ENCODE measurements at places on chromosomes 12 and 14.

DNA sequence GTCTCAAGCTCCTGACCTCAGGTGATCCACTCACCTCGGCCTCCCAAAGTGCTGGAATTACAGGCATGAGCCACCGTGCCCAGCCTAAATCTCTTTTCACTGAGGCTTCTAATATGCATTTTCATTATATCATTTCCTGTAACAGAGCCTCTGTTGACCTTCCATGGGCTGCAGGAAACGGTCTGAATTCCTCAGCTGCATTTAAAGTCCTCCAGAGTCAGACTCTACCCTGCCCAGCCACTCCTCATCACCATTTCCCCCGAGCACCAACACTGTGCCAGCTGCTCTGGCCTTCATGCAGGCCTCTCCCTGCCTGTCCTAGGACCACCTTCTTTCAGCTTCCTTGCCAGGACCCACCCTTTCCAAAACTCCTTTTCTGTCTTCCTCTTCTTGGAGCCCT, 9.8 kb upstream of the NFKBIA start:
- no peak for ATAC-seq

DNA sequence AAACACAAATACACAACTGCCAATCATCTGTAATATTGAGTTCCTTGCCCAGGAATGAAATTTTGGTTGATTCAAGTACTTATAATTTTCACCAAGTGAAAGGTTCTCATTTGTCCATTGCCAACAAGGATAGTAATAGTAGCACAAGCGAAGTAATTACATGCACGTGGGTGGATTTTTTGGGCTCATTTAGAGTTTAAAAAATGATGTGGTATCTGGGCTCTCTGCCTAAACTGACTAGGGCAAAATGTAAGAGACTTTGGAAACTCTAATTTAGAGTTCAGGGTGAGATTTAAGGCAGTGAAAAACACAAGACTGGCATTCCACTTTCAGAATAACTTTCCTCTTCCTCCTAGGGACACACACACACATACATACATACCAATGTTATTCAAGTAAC, 111.7 kb downstream of the MYRFL start:
- ATAC-seq: no peak

- ATAC-seq: no peak
These were observed 100.4 kb downstream of the FBXL14 start for GRCh38 chr12:1493781-1494565.

DNA sequence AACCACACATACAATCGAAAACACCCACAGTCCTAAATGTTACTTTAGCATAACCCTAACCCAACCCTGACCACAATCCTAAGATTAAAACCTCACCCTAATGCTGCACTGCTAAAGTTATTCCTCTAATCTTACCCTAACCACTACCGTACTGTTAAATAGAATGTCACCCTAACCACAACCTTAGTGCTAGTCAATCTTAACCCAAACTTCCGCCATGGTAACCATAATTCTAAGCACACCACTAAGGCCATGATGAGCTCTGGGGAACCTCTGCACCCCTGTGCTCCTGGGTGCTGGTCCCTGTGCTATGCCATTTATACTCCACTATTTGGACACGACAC, 38.0 kb downstream of the LTBP2 start:
- ATAC-seq: peak; percentile 71

GRCh38 chr12:41184864-41185263, 3.3 kb upstream of the PDZRN4 start:
- ATAC-seq: no peak

DNA sequence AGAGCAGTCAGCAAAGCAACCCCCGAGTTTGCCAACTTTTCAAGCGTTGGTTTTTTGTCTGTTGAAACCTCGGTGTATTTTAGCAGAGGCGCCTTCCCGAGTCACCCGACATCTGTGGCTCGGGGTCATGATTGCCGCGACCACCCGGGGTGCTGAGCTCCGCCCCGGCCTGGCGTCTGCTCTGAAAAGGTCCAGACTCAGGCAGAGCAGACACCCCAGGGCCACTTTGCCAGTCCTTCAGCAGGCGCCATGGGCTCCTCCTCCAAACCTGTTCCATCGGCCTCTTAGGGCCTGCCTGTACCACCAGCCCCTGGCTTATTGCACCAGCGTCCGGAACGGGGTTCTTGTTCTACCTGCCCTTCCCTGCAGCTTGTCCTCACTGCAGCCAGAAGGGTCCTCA, 19.1 kb downstream of the ANKRD9 start:
- ATAC-seq: no peak

DNA sequence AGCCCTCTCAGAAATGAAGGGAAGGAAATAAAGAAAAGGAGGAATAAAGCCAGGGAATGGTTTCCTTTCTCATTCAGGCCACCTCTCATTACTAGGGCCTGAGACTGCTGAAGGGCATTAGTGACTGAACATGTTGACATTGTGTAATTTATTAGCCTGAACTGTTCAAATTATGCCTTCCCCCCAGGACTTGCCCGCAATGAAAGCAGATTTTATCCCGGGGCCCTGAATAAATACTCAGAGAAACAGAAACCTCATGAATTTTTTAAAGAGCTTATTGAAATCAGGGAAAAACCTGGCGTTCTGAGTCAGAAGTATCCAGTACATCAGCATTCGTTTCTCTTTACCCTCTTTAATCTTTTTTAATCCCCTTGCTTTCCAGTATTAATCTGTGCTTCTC, 35.9 kb upstream of the WSCD2 start:
- no peak for ATAC-seq

DNA sequence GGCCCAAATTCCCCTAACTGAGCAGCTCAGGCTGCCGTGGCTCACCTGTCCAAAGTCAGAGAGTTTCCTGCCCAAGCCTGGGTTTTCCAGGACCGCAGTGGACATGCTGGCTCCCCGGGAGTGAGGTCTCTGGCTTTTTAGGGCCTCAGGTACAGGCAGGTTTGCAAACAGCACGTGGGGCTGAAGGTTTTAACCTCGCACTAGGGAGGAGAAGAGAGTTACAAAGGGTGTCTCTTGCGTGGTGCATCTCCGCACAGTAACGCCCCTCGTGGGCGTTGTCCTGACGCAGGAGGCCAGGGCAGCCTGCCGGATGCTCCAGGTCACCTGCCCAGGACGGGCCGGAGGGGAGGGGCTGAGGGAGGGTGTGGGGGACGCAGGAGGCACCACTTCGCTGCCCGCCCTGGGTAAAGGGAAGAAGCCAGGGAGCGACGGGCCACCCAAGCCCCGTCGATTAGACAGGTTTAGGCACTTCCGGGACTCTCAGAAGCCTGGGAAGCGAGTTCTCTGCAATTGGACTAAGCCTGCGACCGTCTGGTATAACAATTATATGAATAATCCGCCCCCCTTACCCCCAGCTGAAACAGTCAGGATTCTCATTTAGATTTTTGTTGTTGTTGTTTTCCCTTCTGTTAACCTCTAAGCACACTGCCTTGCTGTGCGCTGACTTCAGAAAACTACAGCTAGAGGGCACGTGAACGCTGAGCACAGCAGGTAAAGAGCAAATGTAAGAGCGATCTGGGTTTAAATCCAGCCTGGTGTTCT, at the start of gene PAH:
Gene PAH (minus strand): TSS at position 219 of the 762 bp plus-strand sequence. CDS start 114 bp downstream, at position 105.
- peak; percentile 33 for ATAC-seq
